ENCODE measurements at places on chromosomes 2 and 18.
A peak's percentile ranks its signal among the peaks of the same experiment; 100 is the strongest.

DNA sequence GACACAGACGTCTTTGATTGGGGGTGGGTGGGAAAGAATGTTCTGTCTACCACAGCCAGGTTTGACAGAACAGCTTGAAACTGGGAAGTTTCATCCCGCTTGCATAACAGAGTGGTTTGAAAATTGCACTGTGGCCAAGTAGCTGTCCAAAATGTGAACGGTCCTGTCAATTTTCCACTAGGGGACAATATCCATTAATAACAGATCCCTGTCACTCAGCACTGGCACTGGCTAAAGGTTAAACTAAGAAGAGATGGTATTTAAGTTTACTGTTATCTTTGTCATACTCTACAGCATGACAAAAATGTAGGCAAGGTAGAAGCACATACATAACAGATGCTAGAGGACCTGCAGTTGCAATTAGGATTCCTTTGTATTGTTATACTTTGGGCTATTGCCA lies 55.6 kb upstream of the ACMSD start:
- no peak for DNase-seq

- no peak for DNase-seq
These were observed 424.1 kb upstream of the CHST9 start for GRCh38 chr18:27609221-27609620.

DNA sequence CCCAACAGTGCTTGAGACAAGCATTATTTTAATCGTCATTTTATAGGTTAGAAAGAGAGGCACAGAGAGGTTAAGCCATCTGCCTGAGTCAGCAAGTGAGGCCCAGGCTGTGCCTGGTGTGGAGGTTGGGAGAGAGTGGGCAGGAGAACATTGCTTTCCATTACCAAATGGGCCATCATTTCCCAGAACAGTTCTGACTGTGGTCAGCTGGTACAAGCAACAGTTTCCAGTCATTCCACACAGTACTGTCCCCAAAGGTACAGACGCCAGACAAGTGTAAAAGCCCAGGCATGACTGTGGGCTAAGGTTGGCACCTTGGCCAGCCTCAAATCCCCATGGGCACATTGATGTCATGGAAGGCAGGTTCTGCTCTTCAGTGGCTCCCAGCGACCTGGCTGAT lies 98.2 kb upstream of the LCLAT1 start:
- DNase-seq, result no peak

- DNase-seq, result no peak
These were observed 510.1 kb downstream of the DCC start for GRCh38 chr18:52850031-52850560.

GRCh38 chr2:71857636-71858035 lies 290.0 kb downstream of the CYP26B1 start:
- no peak for DNase-seq

GRCh38 chr2:172964511-172965139 lies 111.0 kb upstream of the MAP3K20 start:
- no peak for DNase-seq

GRCh38 chr2:19914266-19914975 lies 12.6 kb upstream of the TTC32 start:
- DNase-seq, result peak; percentile 24

GRCh38 chr2:111936881-111937280 lies 38.5 kb downstream of the MERTK start:
- no peak for DNase-seq

GRCh38 chr18:44508474-44508873 lies 172.2 kb upstream of the SETBP1 start:
- DNase-seq, result no peak

- no peak for DNase-seq
These were observed 4.2 kb upstream of the SIX2 start for GRCh38 chr2:45013229-45014015.

DNA sequence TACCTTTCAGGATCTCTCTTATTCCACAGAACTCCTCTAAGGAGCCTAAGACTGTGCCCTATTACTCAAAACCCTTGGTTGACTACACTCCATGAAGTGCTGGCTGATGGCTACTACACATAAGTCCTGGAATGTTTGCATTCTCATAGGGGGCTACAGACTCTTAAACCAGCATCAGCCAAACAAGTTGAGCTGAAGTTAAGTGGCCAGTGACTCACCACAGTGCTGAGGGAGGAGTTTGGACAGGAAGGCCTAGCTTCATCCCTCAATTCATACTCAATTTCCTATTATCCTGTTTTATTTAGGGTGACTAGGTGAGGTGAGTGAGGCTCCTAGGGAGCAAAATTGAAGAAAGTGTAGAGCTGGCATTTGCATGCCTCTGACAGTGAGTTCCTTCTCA lies 246.7 kb downstream of the SMAD2 start:
- DNase-seq, result no peak

DNA sequence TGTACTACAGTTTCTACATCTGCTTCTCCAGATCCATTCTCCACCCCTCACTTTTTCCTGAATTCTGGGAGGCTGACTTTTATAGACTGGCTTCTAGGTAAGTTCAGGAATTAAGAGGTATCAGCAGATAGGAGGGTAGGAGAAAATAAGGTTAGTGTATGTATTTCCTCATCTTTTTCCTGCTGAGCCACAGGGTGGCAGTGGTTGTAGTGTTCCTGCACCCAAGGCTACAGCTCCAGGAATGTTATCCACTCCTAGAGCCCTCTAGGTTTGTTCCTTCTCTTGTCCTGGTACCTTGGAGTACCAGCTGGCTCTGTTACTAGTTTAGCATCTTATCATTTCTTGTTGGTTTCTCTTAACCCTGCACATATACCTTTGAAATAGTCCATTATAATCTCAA lies 40.7 kb upstream of the C2orf66 start:
- peak; percentile 5 for DNase-seq

DNA sequence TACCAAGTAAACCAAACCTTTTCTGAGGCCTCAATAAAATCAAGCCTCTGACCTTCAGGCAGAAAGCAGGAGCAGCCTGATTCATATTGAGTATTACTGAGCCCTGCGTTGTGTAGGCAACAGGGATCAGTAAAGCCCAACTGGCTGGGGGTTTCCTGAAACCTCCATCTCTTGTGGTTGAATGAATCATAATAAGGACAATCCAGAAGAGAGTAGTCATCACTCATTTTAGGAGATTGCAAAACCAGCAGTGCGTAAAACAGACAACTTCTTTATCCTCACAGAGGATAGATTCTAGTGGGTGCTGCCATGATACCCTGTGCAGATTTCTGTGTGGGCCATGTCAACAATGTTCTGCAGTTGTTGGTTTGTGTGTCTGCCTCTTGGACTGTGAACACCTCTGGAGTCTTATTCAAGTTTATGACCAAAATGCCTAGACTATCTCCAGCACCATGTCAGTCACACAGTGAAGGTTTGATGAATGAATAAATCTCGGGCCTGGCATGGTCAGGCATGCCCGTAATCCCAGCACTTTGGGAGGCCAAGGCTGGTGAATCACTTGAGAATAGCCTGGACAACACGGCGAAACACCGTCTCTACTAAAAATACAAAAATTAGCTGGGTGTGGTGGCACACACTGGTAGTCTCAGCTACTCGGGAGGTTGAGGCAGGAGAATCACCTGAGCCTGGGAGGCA lies 51.8 kb upstream of the RAB27B start:
- no peak for DNase-seq

DNA sequence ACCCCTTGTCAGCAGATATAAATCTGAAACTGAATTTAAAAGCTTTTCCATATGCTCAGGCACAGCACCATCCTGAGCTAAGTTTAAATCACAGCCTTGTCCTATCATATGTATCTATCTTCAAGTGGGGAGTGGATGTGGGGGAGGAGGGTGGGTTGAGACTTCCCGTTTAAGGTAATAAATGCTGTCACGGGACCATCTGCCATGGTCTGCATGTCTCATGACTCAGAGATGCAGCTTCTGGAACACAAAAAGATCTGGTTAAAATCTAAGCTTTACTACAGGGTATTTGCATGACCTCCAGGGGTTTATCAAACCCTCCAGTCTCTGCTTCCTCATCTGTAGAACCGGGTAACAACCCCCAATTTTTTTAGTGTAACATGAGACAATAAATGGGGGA lies 377.7 kb upstream of the ST6GAL2 start:
- no peak for DNase-seq

DNA sequence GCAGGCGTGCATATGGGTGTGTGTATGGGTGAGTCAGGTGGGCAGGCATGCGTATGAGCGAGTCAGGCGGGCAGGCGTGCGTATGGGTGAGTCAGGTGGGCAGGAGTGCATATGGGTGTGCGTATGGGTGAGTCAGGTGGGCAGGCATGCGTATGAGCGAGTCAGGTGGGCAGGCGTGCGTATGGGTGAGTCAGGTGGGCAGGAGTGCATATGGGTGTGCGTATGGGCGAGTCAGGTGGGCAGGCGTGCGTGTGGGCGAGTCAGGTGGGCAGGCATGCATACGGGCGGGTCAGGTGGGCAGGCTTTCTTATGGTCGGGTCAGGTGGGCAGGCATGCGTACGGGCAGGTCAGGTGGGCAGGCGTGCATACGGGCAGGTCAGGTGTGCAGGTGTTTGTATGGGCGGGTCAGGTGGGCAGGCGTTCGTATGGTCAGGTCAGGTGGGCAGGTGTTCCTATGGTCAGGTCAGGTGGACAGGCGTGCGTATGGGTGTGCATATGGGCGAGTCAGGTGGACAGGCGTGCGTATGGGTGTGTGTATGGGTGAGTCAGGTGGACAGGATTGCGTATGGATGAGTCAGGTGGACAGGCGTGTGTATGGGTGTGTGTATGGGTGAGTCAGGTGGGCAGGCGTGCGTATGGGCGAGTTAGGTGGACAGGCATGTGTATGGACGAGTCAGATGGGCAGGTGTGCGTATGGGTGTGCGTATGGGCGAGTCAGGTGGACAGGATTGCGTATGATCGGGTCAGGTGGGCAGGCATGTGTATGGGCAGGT lies 28.7 kb upstream of the KLF11 start:
- no peak for DNase-seq

GRCh38 chr2:79716266-79716665 lies 203.4 kb downstream of the CTNNA2 start:
- no peak for DNase-seq

- no peak for DNase-seq
These were observed 1779.7 kb upstream of the CELF4 start for GRCh38 chr18:39345321-39345720.

DNA sequence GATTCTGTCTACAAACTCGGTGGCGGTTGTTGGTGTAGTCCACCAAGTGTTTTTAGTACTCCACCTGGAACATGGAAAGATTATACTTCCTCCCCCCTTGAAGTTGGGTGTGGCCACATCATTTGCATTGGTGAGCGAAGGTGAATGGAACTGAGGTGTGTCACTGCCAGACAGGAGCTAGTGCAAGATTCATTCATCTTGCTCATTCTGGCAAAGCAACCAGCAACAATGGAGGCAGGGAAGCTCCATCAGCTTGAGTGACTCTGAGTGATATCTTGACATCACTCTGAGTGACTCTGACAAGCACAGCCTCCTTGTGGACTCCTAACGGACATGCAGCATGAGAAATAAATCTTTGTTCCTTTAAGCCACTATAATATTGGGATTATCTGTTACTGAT lies 54.7 kb upstream of the SLC1A4 start:
- DNase-seq, result no peak

DNA sequence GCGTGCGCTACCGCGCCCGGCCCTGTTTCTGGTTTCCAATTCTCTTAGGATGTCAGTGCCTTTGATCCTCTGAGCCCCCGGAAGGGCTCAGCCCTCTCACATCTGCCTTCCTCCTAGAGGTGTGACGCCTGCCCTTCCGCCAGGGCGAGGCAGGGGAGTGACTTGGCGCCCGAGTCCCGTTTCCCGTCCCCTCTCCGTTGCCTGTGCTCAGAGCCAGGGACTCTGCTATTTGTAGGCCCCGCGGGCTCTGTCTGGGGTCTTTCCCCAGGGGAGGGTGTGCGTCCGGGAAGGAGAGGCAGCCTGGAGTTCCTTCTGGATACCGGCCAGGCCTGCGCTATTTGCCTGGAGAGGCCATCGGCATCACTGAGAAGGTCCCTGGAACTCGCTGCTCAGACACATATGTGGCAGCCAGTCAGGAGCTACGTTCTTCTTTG lies 103.7 kb upstream of the TAF1B start:
- no peak for DNase-seq

GRCh38 chr2:238997684-238998083 lies 149.8 kb downstream of the TWIST2 start:
- DNase-seq, result no peak

DNA sequence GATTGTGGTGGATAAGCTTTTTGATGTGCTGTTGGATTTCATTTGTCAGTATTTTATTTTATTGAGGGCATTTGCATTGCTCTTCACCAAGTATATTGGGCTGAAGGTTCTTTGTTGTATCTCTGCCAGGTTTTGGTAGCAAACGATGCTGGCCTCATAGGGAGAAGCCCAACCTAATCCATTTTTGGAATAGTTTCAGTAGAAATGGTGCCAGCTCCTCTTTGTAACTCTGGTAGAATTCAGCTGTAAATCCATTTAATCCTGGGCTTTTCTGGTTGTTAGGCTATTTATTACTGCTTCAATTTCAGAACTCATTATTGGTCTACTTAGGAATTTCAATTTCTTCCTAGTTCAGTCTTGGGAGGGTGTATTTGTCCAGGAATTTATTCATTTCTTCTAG lies 309.8 kb upstream of the SETBP1 start:
- no peak for DNase-seq

- no peak for DNase-seq
These were observed 51.1 kb upstream of the EPC2 start for GRCh38 chr2:148593421-148593820.

GRCh38 chr2:61538920-61539520 lies 864 bp upstream of the XPO1 start:
- peak; percentile 38 for DNase-seq

DNA sequence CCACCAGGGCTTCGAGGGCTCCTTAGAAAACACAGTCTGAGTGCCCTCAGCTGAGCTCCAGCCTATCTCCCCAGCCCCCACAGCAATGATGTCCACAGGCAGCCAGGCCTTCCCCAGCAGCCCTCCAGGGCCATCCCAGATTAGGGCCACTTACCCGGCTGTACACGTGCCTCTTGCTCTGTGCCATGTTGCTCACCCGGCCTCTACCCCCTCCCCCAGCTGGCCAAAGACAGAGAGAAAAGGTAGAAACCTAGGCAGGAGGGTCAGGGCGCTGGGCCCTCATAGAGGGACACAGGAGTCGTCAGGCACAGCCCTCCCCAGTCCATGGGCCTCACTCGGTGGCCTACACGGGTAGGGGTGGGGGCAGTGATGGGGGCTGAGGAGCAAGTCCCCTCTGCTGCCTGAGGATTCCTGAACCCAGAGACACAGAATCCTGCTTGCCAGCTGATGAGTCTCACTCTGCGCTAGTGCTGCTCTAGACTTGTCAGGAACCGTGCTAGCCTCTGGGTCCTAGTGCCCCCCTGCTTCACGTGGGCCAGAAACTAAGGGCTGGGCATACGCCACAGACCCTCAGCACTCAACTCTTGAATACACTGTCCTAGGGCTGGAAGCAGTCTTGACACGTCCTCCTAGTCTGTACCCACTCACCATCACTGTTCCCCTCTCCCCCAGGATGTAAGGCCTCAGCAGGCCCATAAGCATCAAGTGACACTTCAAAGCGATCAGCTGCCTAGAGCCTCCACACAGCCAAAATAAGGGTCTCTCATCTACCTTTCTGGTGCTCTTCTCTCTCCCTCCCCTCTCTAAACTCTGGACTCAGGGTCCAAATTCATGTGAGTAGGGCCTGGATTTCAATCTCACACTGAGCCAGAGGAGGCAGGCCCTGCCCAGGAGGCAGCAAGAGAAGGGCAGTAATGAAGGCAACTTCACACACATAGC lies at the start of gene DCTN1:
DCTN1 (minus strand) TSS at position 461 of the 939 bp plus-strand sequence; CDS start at position 187, 274 bp downstream.
- DNase-seq, result peak; percentile 80

GRCh38 chr2:203728321-203728720 lies 21.9 kb downstream of the CD28 start:
- DNase-seq, result no peak

- no peak for DNase-seq
These were observed 195.8 kb downstream of the ZRANB3 start for GRCh38 chr2:135335256-135335655.

GRCh38 chr18:6280211-6280743 lies 134.4 kb downstream of the L3MBTL4 start:
- DNase-seq, result no peak

All from midbrain (tissue), 1 donor.